ENCODE measurements at places on chromosomes 3 and 15. TPM values are rescaled to one million over a fixed set of nuclear protein-coding genes. Genes with fewer than 3 reads are reported as not detected.

The NPRL2 gene
- 22.7 TPM for total RNA-seq

The LRRC2 gene
- 3.4 TPM for total RNA-seq

The MUC13 gene
- 0.27 TPM for total RNA-seq

The CHST2 gene
- 40.6 TPM for total RNA-seq

The HYAL3 gene
- total RNA-seq, result 2.0 TPM

The GRAMD2A gene
- total RNA-seq, result not detected

GRCh38 chr3:106759731-106760130 is 617.5 kb upstream of the CCDC54 start:
- no peak for DNase-seq
- H3K4me3 ChIP-seq, result no peak overlapping the region
- H3K4me1 ChIP-seq, result no peaks in the 10 kb centered on the region
- H3K36me3 ChIP-seq, result no peaks in the 10 kb centered on the region
- H3K27ac ChIP-seq, result no peak overlapping the region
- H3K27me3 ChIP-seq, result no peaks in the 10 kb centered on the region

GRCh38 chr3:40770061-40770460 is 245.3 kb downstream of the ZNF621 start:
- H3K27ac ChIP-seq, result peak overlapping the region; percentile 6
- DNase-seq, result no peak
- no peak overlapping the region for H3K4me3 ChIP-seq
- H3K36me3 ChIP-seq, result no peaks in the 10 kb centered on the region
- no peaks in the 10 kb centered on the region for H3K27me3 ChIP-seq

GRCh38 chr15:48279608-48280007 is 51.6 kb upstream of the DUT start:
- H3K27ac ChIP-seq, result no peak overlapping the region
- no peaks in the 10 kb centered on the region for H3K27me3 ChIP-seq
- DNase-seq, result no peak
- no peaks in the 10 kb centered on the region for H3K4me1 ChIP-seq

- no peaks in the 10 kb centered on the region for H3K4me1 ChIP-seq
- no peak overlapping the region for H3K4me3 ChIP-seq
- H3K27me3 ChIP-seq, result no peaks in the 10 kb centered on the region
- H3K27ac ChIP-seq, result no peak overlapping the region
- H3K36me3 ChIP-seq, result no peaks in the 10 kb centered on the region
Measured at GRCh38 chr15:43998607-43999006, 171.8 kb downstream of the WDR76 start.

DNA sequence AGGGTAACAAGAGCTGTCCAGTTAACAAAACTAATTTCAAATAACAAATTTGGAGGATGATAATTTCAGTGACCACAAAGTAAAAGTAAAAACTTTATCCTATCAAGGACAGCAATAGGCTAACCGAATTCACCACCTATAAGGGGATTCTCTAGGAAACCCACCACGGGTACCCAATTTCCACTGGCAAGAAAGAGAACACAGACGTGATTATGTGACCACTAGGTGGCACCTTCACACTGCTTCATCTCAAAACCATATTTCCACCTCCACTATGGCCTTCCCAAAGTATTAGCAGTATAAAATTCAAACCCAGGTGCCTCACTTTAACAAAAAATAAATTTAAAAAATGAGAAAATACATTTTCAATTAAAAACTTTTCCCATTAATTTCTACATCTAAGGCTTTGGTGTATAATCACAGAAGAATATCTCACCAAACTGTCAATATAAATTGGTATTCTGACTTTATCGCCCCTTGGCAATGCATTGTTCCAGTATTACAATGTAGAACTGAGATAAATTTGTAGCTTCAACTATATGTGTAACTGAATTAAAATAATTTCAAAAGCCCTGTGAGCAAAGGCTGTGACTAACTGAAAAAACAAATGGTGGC is 96.5 kb downstream of the FSIP1 start:
- H3K27me3 ChIP-seq, result no peaks in the 10 kb centered on the region
- H3K27ac ChIP-seq, result no peak overlapping the region
- no peaks in the 10 kb centered on the region for H3K4me1 ChIP-seq
- H3K36me3 ChIP-seq, result no peaks in the 10 kb centered on the region
- H3K4me3 ChIP-seq, result no peak overlapping the region

- no peak for DNase-seq
- peak overlapping the region; percentile 23 for H3K27ac ChIP-seq
- H3K36me3 ChIP-seq, result no peaks in the 10 kb centered on the region
- H3K4me3 ChIP-seq, result no peak overlapping the region
Measured at GRCh38 chr3:172616031-172616461, 92.8 kb upstream of the TNFSF10 start.

- peaks cover 8% of the 10 kb centered on the region for H3K4me1 ChIP-seq
- no peaks in the 10 kb centered on the region for H3K36me3 ChIP-seq
- H3K4me3 ChIP-seq, result no peak overlapping the region
- no peak for DNase-seq
Measured at GRCh38 chr3:32842531-32842931, 24.7 kb downstream of the TRIM71 start.

DNA sequence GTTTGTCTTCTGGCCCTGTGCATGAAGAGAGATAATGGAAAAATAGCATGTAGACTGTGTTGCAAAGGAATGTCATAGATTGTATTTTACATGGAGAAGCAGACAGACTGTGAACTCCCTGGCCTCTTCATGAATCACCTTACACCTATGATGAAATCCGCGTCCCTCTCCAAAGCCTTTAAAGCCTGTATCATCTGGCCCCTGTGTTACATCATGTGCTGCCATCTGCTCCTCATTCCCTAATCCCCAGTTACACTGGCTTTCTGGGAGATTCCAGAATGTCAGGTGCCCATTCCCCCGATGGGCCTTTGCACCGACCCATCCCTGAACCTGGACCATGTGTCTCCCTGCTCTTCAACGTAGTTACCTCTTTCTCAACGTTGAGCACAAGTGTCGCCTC is 190.8 kb downstream of the ADAMTSL3 start:
- DNase-seq, result no peak
- H3K36me3 ChIP-seq, result no peaks in the 10 kb centered on the region
- H3K27me3 ChIP-seq, result no peaks in the 10 kb centered on the region
- no peak overlapping the region for H3K27ac ChIP-seq
- H3K4me3 ChIP-seq, result no peak overlapping the region
- no peaks in the 10 kb centered on the region for H3K4me1 ChIP-seq

DNA sequence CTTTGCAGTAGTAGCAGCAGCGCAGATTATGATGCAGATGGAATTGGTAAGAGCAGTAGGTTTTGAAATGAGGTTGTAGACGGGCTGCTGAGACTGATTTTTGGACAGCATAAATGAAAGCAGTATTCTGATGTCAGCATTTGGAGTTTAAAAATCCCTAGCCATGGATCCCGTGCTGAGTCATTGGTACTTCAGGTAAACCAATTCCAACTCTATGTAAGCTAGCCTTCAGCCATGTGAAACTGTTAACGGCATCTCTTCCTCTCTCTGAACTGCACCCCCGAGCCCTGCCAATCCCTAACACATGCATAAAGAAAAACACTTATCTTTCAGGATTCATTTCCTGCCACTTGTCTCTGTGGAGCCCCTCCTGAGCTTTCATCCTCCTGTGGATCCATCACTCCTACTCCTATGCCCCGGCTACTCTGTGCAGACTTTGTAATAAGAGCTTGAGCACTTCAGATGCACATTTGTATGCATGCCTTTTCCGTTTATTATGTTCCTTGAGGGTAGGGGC is 119.0 kb downstream of the AKAP13 start:
- peaks cover 3% of the 10 kb centered on the region for H3K4me1 ChIP-seq
- no peak overlapping the region for H3K4me3 ChIP-seq
- DNase-seq, result no peak
- no peaks in the 10 kb centered on the region for H3K27me3 ChIP-seq

GRCh38 chr3:3729261-3729660 is 70.0 kb upstream of the LRRN1 start:
- no peaks in the 10 kb centered on the region for H3K36me3 ChIP-seq
- no peak overlapping the region for H3K4me3 ChIP-seq
- DNase-seq, result no peak
- no peaks in the 10 kb centered on the region for H3K27me3 ChIP-seq
- no peaks in the 10 kb centered on the region for H3K4me1 ChIP-seq
- H3K27ac ChIP-seq, result no peak overlapping the region

GRCh38 chr3:113804661-113805060 is 33.9 kb upstream of the GRAMD1C start:
- no peak overlapping the region for H3K27ac ChIP-seq
- H3K4me1 ChIP-seq, result no peaks in the 10 kb centered on the region
- H3K4me3 ChIP-seq, result no peak overlapping the region

- H3K27ac ChIP-seq, result no peak overlapping the region
- H3K36me3 ChIP-seq, result peaks cover 56% of the 10 kb centered on the region
- no peaks in the 10 kb centered on the region for H3K27me3 ChIP-seq
- no peaks in the 10 kb centered on the region for H3K4me1 ChIP-seq
Measured at GRCh38 chr15:57236561-57237300, 139.6 kb upstream of the CGNL1 start.

- DNase-seq, result peak; percentile 88
- H3K4me1 ChIP-seq, result peaks cover 19% of the 10 kb centered on the region
- H3K36me3 ChIP-seq, result no peaks in the 10 kb centered on the region
- peaks cover 3% of the 10 kb centered on the region for H3K27me3 ChIP-seq
- H3K4me3 ChIP-seq, result peak overlapping the region; percentile 79
Measured at GRCh38 chr3:49554633-49555265, 472 bp downstream of the BSN start.

- no peaks in the 10 kb centered on the region for H3K4me1 ChIP-seq
- no peaks in the 10 kb centered on the region for H3K36me3 ChIP-seq
- H3K27me3 ChIP-seq, result no peaks in the 10 kb centered on the region
- DNase-seq, result peak; percentile 95
- H3K4me3 ChIP-seq, result no peak overlapping the region
Measured at GRCh38 chr3:185976977-185977678, 39.3 kb upstream of the TRA2B start.

DNA sequence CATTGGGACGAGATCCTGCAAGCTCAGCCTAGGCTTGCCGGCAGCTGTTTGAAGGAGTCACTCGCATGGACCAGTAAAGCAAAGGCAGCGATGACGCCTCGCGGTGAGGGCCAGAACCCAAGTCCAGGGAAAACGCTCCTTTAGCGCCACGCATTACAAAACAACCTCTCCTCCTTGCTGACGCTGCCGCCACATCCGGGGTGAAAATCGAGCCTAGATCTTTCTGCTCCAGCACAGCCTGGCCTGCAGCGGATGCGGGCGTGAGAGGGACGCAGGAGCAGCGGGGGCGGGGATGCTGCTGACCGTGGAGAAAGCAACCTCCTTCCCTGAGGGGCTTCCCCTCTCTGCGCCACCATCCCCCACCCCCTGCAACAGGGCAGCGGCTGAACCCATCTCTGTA is 46.7 kb downstream of the CASR start:
- H3K36me3 ChIP-seq, result no peaks in the 10 kb centered on the region
- H3K27ac ChIP-seq, result no peak overlapping the region
- H3K27me3 ChIP-seq, result no peaks in the 10 kb centered on the region
- no peak overlapping the region for H3K4me3 ChIP-seq
- peak; percentile 67 for DNase-seq

DNA sequence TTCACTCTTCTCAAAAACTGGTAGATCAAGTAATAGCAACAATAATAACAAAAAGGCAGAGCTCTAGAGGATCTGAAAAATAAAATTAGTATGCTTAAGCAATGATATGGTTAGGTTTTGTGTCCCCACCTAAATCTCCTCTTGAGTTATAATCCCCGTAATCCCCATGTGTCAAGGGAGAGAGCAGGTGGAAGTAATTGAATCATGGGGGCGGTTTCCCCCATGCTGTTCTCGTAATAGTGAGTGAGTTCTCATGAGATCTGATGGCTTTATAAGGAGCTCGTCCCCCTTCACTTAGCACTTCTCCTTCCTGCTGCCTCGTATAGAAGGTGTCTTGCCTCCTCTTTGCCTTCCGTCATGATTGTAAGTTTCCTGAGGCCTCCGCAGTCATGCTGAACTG is 60.2 kb upstream of the ABHD2 start:
- H3K4me3 ChIP-seq, result no peak overlapping the region
- no peak for DNase-seq
- H3K27me3 ChIP-seq, result no peaks in the 10 kb centered on the region
- no peak overlapping the region for H3K27ac ChIP-seq
- H3K36me3 ChIP-seq, result no peaks in the 10 kb centered on the region
- H3K4me1 ChIP-seq, result no peaks in the 10 kb centered on the region

DNA sequence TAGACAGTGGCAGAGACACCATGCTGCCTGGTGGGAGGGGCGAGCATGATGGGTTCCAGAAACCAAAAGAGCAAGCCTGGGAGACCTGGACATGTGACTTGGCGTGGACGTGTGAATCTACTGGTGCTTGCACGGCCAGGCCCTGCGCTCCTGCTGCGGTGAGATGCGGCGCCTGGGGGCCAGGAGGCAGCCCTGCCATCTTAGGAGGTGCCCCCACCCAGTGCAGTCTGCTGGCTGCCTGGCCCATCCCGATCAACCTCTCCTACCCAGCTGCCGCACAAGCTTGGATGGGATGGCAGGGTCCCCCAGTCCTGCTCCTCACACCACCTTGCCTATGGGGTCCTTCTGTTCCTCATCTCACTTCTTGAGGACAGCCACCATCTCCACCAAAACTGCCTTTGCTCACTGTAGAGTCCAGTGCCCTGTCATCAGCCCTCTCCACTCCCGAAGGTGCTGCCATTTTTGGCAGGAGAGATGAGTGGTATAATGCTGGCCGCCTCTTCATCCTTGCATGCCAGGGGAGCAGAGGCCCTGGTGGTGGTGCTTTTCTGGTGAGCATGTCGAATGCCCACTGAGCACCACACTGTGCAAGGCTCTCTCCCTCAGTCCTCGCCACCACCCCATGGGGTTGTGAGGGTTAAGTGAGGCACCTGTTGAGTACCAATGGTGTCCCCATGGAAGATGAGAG is 3.1 kb upstream of the ABTB1 start:
- no peak overlapping the region for H3K4me3 ChIP-seq
- peak; percentile 75 for DNase-seq
- no peaks in the 10 kb centered on the region for H3K27me3 ChIP-seq
- H3K36me3 ChIP-seq, result no peaks in the 10 kb centered on the region
- H3K4me1 ChIP-seq, result peaks cover 13% of the 10 kb centered on the region
- H3K27ac ChIP-seq, result no peak overlapping the region

DNA sequence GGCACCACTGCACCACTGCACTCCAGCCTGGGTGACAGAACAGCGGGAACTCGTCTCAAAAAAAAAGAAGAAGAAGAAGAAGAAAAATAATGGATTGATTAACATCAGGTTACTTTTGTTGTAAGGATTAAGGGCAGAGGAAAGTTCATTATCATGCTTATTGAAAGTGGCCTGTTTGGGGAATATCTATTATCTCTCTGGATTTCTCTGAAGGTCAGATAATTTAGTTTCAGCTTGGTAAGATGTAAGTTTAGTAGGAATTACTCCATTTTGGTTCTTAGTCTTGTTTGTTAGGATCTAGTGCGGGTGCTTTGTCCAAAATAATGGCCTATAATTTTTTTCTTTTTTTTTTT is 2.5 kb upstream of the MTMR14 start:
- no peak overlapping the region for H3K27ac ChIP-seq
- DNase-seq, result no peak
- H3K4me3 ChIP-seq, result no peak overlapping the region
- no peaks in the 10 kb centered on the region for H3K27me3 ChIP-seq
- peaks cover 11% of the 10 kb centered on the region for H3K36me3 ChIP-seq
